ENCODE measurements at places on chromosomes 4 and X. TPM values are rescaled to one million over a fixed set of nuclear protein-coding genes. Genes with fewer than 3 reads are reported as not detected.

KLHL34 gene
- not detected for total RNA-seq

UGT2B11 gene
- total RNA-seq, result not detected

SNCA gene
- 160 TPM for total RNA-seq

TMEM47 gene
- total RNA-seq, result 36.7 TPM

SSX1 gene
- not detected for total RNA-seq

PDGFC gene
- 16.0 TPM for total RNA-seq

TCEAL6 gene
- not detected for total RNA-seq

BANK1 gene
- total RNA-seq, result under 0.01 TPM

MAGEA2 gene
- total RNA-seq, result not detected

MAGEA11 gene
- total RNA-seq, result not detected

HMGN5 gene
- total RNA-seq, result 0.30 TPM

AASDH gene
- total RNA-seq, result 14.1 TPM

STBD1 gene
- total RNA-seq, result 1.7 TPM

UVSSA gene
- total RNA-seq, result 4.2 TPM

MAMLD1 gene
- total RNA-seq, result 0.91 TPM

CT45A1 gene
- total RNA-seq, result not detected
